Dermis lymphatic vessel endothelial cell (primary cell): ENCODE measurements at places on chromosomes 4 and X. TPM values are rescaled to one million over a fixed set of nuclear protein-coding genes. Genes with fewer than 3 reads are reported as not detected.

The FAM90A26 gene
- not detected in 2 replicates for total RNA-seq

The SHROOM3 gene
- 0.17 and 0.22 TPM in 2 replicates for total RNA-seq

The MAGEA4 gene
- not detected in 2 replicates for total RNA-seq

The SAGE1 gene
- total RNA-seq: not detected in 2 replicates

The TENM3 gene
- total RNA-seq: 26.2 and 46.1 TPM in 2 replicates

The MAGEA12 gene
- total RNA-seq: not detected in 2 replicates

The FRMD7 gene
- total RNA-seq: not detected in 2 replicates

The SMAD1 gene
- 53.0 and 63.7 TPM in 2 replicates for total RNA-seq

The REPS2 gene
- total RNA-seq: 9.7 and 11.2 TPM in 2 replicates

The WAS gene
- not detected in 2 replicates for total RNA-seq

The DGKK gene
- total RNA-seq: not detected in 2 replicates

The TMSB15C gene
- total RNA-seq: 3.9 and 8.5 TPM in 2 replicates

The MAGEB10 gene
- total RNA-seq: not detected in 2 replicates

The C1QTNF7 gene
- total RNA-seq: not detected in 2 replicates

The HSFX2 gene
- 0.26 TPM in 1 of 2 replicates, not detected in the other for total RNA-seq

The KIAA1210 gene
- total RNA-seq: not detected in 2 replicates

The ANK2 gene
- 120 and 125 TPM in 2 replicates for total RNA-seq

The RBM10 gene
- 38.6 and 44.3 TPM in 2 replicates for total RNA-seq

The ZIC3 gene
- not detected in 2 replicates for total RNA-seq

The UGT2A1 gene
- total RNA-seq: not detected in 2 replicates

The SMIM10 gene
- 0.69 and 2.5 TPM in 2 replicates for total RNA-seq

The TACR3 gene
- total RNA-seq: not detected in 2 replicates

The CCDC149 gene
- total RNA-seq: 16.8 and 24.5 TPM in 2 replicates

The SPIN2A gene
- 0.17 and 0.22 TPM in 2 replicates for total RNA-seq

The SERPINA7 gene
- total RNA-seq: not detected in 2 replicates

The CFAP99 gene
- not detected in 2 replicates for total RNA-seq

The LPAR4 gene
- total RNA-seq: under 0.01 TPM in 1 of 2 replicates, not detected in the other
